ENCODE measurements at places on chromosomes 1 and 21.

- no peak for DNase-seq
These were observed 132.9 kb upstream of the NRIP1 start for GRCh38 chr21:15197696-15198095.

DNA sequence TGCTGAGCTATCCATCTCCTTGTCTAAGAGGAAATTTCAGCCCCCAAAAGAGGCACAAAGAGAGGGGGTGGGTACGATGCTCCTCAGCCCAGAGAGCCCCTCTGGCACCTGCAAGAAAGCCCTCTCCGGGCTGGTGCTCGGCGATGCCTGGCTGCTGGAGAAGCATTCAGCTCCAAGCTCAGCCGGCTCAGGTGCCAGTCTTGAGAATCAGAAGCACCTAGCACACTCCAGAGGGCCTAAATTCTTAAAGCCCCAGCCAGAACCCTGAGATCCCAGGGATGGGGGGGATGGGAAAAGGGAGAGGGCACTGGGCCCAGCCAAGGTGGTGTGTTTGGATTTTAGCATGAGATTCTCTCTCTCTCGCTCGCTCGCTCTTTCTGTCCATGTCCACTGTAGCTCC is 2.9 kb downstream of the GRIK3 start:
- no peak for DNase-seq

DNA sequence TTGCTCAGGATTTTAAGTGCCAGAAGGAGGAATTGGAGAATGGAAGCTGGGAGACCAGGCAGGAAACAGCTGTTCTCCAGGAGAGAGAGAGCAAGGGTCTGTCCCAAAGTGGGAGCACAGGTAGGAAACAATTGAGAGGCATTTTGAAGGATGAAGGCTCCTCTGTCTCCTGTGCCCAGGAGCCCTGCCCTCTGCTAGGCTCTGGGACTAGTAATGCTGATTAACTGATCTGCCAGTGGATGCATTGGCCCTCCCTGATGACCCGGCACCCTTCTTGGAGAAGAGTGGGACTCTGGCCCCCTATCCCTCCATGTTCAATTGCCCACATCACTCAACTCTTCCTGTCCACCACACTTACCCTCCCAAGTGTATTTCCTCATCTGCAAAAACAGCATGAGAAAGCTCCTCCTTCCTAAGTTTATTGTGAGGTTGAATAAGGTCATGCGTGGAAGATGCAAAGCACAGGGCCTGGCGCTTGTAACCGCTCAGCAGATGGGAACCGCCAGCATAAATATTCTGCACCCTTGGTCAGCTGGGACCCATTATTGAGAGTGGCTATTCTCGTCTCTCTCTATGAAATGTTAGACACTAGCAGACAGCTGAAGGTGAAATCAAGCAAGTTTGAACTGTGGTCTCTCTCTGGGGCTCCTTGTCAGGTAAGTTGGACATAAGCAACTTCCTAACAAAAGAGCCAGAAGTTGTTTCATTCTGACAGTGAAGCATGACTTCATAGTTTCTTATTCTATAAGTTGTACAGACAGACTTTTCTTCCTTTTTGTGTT is 63.0 kb upstream of the ANGPTL1 start:
- DNase-seq = no peak

GRCh38 chr1:99232172-99232571 is 32.1 kb upstream of the PLPPR4 start:
- DNase-seq = no peak

DNA sequence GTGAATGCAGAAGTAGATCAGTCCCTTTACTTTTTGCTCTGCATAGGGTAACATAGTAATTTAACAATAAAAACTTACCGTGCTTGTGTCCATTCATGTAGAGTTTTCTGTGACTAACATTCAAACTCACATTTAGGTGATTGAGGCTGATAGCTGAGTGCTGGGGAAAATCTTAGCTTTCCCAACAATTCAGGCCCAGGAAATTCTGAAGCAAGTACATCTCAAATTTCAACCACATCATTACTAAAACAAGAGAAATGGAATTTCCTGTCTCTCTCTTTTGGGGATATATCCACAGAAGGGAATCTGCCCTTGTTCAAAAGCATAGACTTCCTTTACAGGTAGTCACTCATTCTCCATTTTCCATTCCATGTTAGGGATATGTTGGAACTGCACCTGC is 33.1 kb upstream of the C1orf146 start:
- no peak for DNase-seq

GRCh38 chr1:237705462-237705861 is 185.3 kb downstream of the ZP4 start:
- DNase-seq = no peak

DNA sequence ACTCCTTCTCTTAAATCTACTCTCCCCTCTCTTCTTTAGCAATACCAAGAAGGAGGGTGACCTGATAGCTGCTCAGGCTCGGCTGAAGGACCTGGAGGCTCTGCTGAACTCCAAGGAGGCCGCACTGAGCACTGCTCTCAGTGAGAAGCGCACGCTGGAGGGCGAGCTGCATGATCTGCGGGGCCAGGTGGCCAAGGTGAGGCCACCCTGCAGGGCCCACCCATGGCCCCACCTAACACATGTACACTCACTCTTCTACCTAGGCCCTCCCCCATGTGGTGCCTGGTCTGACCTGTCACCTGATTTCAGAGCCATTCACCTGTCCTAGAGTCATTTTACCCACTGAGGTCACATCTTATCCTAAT is 16.0 kb downstream of the LMNA start:
- DNase-seq = no peak

DNA sequence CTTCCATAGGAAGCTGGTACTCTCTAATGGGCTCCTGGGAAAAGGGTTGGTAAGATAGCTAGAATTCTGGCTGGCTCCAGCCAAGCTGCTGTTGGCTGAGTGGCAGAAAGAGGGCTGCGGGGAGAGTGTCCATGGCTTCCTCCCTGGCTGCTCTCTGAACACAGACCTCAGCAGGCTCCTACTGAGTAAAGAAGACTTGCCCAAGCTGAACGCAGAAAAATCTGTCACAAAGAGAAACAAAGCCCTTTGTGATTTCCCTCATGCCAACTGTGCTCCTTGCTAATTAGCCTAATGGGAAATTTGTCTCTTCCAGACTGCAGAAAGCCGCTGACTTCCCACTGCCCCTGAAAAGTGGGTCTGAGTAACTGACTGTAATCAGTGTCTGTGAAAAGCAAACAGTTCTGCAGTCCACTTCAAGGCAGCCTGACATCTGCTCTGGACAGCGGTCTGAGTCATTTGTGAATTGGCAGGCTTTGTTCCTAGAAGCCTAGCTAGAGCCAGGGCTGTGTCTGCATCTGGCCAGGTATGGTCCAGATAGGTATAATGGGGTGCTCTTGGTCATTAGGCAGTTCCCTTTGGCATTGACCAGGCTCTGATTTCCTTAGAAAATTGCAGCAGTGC is 282.8 kb downstream of the ZNF648 start:
- no peak for DNase-seq

- DNase-seq = no peak
These were observed 914 bp downstream of the ZNF326 start for GRCh38 chr1:89995598-89996449.

DNA sequence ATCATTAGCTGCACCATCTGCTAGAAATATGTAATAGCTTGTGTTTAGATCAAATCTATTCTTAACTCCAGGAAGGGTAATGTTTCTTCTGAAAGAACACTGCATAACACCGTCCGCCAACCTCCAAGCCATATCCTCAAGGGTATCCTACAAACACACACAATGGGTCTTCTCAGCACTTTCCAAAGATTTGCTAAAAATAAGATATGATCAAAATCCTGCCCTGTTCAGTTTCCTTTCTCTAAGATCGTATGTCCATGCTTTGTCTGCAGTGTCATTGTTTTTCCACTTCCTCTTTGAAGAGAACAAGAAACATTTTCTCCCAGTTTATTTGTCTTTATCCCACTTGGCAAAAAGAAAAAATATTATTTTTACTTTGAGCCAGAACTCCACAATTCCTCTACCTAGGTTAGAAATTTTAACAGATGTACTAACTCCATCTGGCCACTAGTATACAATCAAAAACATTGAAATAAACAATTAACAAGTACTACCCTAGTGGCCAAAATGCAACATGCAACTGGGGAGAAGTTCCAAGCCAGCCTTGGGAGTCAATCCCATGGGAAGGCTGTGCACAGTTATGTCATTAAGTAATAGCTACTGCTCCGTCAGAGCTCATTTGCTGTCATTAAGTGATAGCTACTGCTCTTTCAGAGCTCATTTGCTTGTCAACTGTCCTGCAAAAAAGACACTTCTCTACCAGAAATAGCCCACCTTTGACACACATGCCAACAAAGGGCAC is 37.8 kb downstream of the FRRS1 start:
- no peak for DNase-seq

- no peak for DNase-seq
These were observed 274.3 kb downstream of the USP25 start for GRCh38 chr21:16004086-16004485.

DNA sequence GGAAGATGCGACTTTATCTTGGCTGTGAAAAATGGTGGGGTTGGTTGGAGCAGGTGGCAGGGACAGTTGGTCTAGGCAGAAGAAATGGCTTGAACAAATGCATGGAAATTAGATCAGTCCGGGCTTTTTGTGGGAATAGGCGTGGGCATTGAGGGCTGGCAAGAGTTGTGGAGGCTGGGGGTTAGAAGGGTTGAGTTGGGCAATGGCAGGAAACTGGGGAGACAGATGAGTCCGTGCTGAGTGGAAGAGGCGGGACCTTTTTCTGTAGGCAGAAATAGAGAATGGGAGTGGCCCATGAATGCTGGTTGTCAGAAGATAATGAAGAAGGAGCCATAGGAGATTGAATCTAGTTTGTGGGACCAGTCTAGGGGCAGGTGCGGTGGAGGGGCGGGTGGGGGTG is 6.9 kb downstream of the PDPN start:
- no peak for DNase-seq

DNA sequence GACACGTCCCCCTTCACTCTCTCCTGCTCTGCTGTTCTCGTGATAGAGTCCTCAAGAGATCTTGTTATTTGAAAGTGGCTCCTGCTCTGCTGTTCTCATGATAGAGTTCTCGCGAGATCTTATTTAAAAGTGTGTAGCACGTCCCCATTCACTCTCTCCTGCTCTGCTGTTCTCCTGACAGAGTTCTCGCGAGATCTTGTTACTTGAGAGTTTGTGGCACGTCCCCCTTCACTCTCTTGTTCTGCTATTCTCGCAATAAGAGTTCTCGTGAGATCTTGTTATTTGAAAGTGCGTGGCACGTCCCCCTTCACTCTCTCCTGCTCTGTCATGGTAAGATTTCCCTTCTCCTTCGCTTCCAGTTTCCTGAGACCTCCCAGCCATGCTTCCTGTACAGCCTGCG is 47.9 kb downstream of the SMYD3 start:
- no peak for DNase-seq

GRCh38 chr1:91582431-91582921 is 81.8 kb downstream of the CDC7 start:
- DNase-seq = no peak

GRCh38 chr1:204746838-204747442 is 61.4 kb upstream of the LRRN2 start:
- peak; percentile 17 for DNase-seq

DNA sequence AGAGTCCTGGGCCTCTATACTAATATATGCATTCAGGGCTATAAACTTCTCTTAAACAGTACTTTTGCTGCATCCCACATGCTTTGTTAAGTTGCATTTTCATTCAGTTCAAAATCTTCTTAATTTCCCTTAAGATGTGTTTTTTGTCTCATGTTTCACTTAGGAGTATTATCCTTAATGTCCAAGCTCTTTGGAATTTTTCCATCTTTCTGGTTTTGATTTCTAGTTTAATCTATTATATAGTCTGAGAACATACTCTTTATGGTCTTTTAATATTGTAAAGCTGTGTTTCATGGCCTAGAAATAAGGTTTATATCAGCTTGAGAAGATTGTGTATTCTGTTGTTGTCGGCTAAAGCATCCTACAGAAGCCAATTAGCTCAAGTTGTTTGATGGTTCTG is 1041.8 kb downstream of the PLA2G4A start:
- DNase-seq = no peak

DNA sequence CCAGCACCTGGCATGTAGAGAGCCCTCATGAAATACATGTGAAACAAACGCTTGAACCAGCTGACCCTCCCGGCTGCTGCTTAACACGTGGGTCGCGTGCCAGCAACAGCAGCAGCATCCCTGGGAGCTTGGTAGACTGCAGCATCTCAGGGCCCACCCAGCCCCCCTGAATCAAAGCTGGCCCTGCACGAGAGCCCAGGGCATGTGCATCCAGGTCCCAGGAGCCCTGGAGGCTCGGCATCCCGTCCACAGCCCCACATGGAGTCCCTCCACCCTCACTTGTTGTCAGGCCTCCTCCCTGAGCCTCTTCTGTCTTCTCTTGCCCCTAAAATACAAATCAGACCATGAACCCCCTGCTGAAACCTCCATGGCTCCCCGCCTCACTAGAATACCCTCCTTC is 123.1 kb downstream of the MATN1 start:
- no peak for DNase-seq

DNA sequence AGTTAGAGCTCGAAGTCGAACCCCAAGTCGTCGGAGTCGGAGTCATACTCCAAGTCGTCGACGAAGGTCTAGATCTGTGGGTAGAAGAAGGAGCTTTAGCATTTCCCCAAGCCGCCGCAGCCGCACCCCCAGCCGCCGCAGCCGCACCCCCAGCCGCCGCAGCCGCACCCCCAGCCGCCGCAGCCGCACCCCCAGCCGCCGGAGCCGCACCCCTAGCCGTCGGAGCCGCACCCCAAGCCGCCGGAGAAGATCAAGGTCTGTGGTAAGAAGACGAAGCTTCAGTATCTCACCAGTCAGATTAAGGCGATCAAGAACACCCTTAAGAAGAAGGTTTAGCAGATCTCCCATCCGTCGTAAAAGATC is 12.1 kb downstream of the SON start:
- no peak for DNase-seq

GRCh38 chr1:106747791-106748190 is 308.7 kb upstream of the PRMT6 start:
- DNase-seq = no peak

- DNase-seq = no peak
These were observed 20.6 kb upstream of the BCAR3 start for GRCh38 chr1:93702111-93702827.

GRCh38 chr1:147223740-147224615 is 1.2 kb downstream of the FMO5 start:
- no peak for DNase-seq

DNA sequence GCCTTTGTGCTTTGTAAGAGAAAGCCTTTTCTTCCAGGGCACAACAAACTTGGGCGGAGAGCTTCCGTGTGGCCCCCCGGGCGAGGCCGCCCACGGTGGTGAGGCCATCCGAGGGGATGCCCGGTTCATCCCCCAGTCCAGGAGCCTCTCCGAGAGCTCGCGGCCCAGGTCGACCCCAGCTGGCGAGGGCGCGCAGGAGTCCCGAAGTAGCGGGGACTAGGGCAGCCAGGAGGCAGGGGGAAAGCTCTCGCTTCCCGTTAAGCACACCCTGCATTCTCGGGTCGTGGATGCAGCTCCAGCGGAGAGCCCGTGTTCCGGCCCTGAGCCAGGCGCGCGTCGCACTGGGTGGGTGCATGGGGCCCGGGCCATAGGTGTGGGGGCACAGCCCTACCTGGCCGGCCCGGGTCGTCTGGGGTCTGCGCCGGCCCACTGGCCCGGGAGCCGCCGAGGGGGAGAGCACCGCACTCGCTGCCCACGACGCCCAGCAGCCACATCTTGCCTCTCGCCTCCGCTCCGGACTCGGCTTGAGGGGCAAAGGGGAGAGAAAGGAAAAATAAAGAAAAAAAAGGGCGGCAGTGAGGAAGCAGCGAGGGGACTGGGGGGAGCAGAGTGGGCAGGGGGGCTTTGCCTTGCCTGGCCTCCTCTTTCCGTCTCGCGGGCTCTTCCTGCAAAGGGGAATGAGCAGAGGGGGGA is 1.8 kb downstream of the RNF220 start:
- DNase-seq = no peak

GRCh38 chr1:5690291-5690690 is 301.9 kb downstream of the NPHP4 start:
- no peak for DNase-seq
